ENCODE measurements at places on chromosomes 1 and 21. TPM values are rescaled to one million over a fixed set of nuclear protein-coding genes. Genes with fewer than 3 reads are reported as not detected.

Gene PSRC1
- 118 TPM for total RNA-seq

Gene GUCA2B
- not detected for total RNA-seq

GRCh38 chr1:63326473-63327380, 4.4 kb downstream of the FOXD3 start:
- no peak for ATAC-seq

Gene FOXO6
- 0.89 TPM for total RNA-seq

DNA sequence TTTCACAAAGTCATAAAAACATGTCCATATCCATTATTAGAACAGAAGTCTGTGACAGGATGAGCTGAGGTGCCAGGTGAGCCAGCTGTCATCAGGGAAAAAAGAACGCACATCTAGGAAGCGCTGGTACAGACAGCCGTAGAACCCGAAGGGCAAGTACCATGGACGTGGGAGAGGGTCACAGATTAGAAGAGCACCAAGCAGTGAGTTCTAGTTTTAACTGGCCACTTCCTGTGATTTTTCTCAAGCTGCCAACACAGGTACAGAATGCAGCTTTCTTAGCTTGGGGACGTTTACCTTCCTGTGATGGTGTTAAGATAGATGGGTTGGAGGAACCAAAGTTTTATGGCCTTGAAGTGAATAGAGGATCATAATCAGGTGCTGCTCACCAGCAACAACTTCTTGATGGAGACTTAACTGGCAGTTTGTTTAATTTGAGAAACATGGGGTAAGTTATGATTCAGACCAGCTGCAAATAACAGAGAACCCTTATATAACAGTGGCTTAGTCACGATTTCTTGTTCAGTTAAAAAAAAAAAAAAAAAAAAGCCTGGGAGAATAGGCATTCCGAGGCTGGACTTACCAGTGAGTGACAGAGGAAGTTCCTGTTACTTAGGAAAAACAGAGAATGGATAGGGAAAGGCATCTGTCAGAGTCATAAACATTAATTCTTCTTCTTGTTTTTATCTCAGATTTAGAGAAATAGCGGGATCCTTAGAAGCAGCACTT, 30.9 kb downstream of the AGT start:
- no peak for ATAC-seq

Gene KRTAP21-3
- not detected for total RNA-seq

GRCh38 chr1:48591181-48591580, 119.2 kb upstream of the SPATA6 start:
- no peak for ATAC-seq

DNA sequence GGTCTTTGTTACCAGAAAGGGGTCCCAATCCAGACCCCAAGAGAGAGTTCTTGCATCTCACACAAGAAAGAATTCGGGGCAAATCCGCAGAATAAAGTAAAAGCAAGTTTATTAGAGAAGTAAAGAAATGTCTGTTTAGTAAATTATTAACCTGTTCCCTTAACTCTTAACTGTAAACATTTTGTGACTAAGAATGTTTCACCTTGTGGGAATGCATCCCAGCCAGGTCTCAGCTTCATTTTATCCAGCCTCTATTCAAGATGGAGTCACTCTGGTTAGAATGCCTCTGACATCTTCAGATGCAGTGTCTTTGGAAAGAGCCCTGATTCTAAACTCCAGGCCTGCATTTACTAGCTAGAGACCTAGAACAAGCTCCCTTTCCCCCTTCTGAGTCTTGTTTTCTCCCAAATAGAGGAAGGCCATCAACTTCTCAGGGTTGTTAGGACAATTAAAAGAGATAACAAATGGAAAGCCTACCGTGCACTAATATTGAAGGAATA, 4.5 kb upstream of the FABP3 start:
- ATAC-seq = no peak

Gene MSH4
- total RNA-seq = 0.16 TPM

DNA sequence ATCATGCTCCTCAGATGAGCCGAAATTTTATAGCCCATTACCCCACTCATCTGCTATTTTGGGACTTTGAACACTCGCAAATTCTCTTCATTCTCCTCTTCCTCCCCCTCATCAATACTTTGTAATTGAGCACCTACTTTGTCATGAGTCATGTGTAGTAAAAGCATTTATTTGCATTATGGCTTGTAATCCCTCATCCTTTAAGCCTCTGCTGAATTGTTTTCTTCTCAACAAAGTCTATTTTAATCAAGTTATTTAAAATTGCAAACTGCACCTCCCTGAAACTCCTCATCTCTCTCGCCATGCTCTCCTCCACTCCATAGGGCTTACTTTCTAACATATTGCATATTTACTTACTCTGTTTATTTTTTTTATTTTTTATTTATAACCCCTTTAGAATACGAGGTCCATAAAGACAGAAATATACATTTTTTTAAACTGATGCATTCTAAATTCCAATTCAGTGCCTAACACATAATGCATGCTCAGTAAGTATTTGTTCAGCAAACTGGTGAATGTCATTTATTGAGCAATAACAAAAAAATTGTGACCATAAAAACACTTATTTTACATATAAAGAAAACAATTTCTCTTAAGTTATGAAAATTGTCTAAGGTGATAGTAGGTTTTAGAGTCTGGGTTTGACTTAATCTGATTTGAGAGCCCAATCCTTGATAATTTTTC, 161.7 kb downstream of the FASLG start:
- ATAC-seq = no peak

GRCh38 chr1:208108213-208108608, 136.0 kb downstream of the PLXNA2 start:
- ATAC-seq = no peak

Gene PADI2
- total RNA-seq = 2.5 TPM

GRCh38 chr1:181010789-181011188, 11.9 kb downstream of the STX6 start:
- ATAC-seq = no peak

- ATAC-seq = peak; percentile 84
These were observed 48.2 kb downstream of the SYT6 start for GRCh38 chr1:114105421-114105979.

Gene GJA4
- 0.56 TPM for total RNA-seq

GRCh38 chr1:65994223-65994622, 201.5 kb downstream of the PDE4B start:
- peak; percentile 21 for ATAC-seq

GRCh38 chr1:56435434-56436262, 143.7 kb downstream of the PLPP3 start:
- ATAC-seq = no peak

GRCh38 chr1:221700948-221701347, 40.9 kb downstream of the DUSP10 start:
- ATAC-seq = no peak

DNA sequence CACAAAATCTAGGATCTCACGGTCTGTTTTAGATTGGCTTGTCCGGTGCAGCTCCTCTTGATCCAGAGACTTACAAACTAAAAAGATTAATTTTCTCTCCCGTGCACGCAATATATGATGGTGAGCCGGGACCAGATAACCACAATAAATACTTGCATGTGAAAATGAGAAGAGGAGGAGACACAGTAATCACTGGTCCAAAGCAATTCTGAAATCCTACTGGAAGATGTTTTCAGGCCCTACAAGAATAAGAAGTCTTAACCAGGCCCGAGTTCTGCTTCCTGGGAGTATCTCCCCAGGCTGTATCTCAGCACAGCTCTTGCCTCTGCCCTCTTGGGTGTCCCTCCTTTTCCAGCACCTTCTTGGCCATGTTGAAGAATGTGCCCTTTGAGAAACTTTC, 1.0 kb upstream of the WDR4 start:
- no peak for ATAC-seq

DNA sequence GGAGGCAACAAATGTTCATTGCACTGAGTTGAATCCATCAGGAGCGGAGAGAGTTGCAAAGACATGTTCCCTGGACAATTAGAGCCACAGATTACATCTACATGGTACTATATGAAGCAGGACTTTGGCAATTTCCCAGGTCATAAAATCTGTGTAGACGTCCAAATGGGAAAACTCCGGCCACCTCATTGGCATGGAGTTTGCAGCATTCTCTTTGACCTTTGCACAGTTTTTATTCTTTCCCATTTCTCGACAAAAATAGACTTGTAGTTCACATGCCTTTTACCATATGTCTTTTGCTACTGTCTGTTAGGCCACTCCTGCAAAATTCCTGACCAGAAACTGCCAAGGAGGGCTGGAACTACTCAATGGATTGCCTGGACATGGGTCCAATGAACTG, 48.2 kb downstream of the UBE2T start:
- no peak for ATAC-seq

- ATAC-seq = no peak
These were observed 4.1 kb downstream of the PIK3R3 start for GRCh38 chr1:46128344-46128743.

- no peak for ATAC-seq
These were observed 28.1 kb downstream of the DAP3 start for GRCh38 chr1:155717041-155717440.

Gene TNFRSF4
- 0.18 TPM for total RNA-seq

Gene PPIAL4G
- total RNA-seq = 0.13 TPM

Gene BGLAP
- total RNA-seq = 0.79 TPM

DNA sequence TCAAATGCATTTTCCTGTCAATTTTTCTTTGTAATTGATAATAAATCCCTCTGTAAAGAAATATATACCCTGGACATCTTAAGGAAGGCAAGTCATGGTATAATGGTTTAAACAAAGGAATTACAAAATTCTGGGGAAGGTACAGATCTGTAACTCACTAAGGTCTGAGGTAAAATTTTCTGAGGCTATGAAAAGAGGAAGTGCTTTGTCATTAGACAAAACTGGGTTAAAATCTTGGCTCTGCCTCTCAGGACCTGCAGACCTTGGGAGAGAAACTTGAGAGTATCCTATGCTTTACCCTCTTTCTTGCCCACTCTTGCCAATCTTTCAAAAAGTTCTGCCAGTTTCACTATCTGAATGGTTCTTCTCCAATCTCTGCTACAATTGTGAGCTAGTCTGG, 26.8 kb upstream of the BEND5 start:
- ATAC-seq = no peak

Gene LORICRIN
- total RNA-seq = not detected

Gene LCA5L
- total RNA-seq = 4.0 TPM

GRCh38 chr1:156549831-156550230, 22.5 kb downstream of the IQGAP3 start:
- ATAC-seq = no peak

Gene RPTN
- total RNA-seq = not detected

Gene CITED4
- 1.9 TPM for total RNA-seq

- ATAC-seq = no peak
These were observed 166.9 kb downstream of the HLX start for GRCh38 chr1:221045842-221046831.

GRCh38 chr1:153506386-153506785, 29.4 kb downstream of the S100A6 start:
- ATAC-seq = no peak

- no peak for ATAC-seq
These were observed 11.9 kb downstream of the RPL5 start for GRCh38 chr1:92843429-92844352.

- no peak for ATAC-seq
These were observed 508.6 kb upstream of the ADAMTS5 start for GRCh38 chr21:27475363-27475955.

Gene CYYR1
- total RNA-seq = 0.15 TPM

GRCh38 chr1:57067863-57068262, 102.0 kb upstream of the C8B start:
- ATAC-seq = no peak

DNA sequence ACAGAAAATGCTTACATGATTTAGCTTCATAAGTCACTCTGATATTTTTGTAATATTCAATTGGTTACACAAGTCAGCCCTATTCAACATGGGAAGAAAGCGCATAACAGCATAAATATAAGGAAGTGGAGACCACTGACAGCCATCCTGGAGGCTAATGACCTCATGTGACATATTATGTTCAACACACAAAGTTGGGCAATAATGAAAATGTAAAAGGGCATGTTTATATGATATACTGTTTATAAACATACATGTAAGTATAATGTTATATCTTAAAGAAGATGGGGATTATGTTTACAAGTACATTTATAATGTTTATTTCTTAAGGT, 30.2 kb downstream of the EVI5 start:
- no peak for ATAC-seq

DNA sequence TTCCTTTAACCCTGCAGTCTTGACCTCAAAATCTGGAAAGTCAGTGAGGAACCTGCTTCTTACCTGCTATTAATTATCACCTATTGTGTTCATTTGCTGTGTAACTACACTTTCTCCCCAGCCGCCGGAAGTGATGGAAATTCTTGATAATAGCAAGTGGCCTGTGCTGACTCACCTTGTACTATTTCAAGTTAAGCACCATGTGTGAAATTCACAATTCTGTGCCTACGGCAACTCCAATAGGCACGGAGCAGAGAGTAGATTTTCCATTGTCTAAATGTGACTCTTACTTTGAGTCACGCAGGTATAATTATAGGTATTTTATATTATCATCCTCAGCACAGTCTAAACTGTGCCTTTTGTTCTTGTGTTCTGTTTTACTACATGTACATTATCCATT, 466.8 kb downstream of the KIF26B start:
- no peak for ATAC-seq

DNA sequence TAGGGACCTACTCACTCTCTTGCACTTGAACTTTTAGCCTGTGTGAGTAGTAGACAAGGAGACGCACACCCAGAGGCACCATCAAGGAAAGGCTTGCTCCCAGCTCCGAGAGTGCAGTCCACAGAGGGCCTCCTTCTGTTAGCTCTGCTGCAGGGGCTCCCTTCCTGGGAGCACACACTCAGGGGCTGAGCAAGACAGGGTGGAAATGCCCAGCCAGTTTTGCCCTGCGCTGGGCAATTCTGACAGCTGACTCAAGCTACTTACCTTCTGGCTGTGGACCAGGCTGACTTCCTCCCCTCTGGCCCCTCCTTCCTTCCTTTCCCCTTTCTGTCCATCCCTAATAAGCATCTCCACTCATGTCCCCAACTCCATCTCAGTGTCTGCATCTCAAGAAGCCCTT, 449.1 kb downstream of the PTPRU start:
- ATAC-seq = no peak

Gene RUNX3
- 0.21 TPM for total RNA-seq

- ATAC-seq = no peak
These were observed 101.6 kb downstream of the SELENOF start for GRCh38 chr1:86812286-86812685.

DNA sequence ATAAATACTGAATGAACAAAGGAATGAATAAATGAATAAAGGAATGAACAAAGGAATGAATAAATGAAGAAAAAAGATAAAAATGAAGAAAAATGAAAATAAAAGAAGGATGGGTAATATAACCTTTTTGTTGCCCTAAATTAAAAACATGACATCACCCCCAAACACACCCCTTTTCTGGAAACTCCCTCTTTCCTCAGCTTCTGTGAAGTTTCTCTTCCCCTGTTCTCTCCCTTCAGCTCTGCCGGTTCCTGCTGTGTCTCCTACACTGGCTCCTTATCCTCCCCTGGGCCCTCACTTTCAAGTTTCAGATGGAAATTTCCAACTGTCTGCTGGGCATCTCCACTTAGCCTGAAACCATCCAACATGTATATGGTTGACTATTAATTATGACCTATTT, 37.9 kb downstream of the RAB3B start:
- no peak for ATAC-seq

Gene GPR137B
- total RNA-seq = 10.6 TPM

Gene SPATA21
- total RNA-seq = 0.14 TPM

All from motor neuron (in vitro differentiated cells).